CD4-positive, alpha-beta T cell treated with Interleukin-17A for 1 hour (primary cell): ENCODE measurements at places on chromosomes 6 and 20.

- no peak for DNase-seq
Measured at GRCh38 chr6:49072146-49072545, 390.9 kb downstream of the MMUT start.

GRCh38 chr6:169619650-169620049 lies 82.2 kb downstream of the WDR27 start:
- DNase-seq = no peak

- no peak for DNase-seq
Measured at GRCh38 chr6:44082872-44083321, 44.4 kb downstream of the MRPL14 start.

DNA sequence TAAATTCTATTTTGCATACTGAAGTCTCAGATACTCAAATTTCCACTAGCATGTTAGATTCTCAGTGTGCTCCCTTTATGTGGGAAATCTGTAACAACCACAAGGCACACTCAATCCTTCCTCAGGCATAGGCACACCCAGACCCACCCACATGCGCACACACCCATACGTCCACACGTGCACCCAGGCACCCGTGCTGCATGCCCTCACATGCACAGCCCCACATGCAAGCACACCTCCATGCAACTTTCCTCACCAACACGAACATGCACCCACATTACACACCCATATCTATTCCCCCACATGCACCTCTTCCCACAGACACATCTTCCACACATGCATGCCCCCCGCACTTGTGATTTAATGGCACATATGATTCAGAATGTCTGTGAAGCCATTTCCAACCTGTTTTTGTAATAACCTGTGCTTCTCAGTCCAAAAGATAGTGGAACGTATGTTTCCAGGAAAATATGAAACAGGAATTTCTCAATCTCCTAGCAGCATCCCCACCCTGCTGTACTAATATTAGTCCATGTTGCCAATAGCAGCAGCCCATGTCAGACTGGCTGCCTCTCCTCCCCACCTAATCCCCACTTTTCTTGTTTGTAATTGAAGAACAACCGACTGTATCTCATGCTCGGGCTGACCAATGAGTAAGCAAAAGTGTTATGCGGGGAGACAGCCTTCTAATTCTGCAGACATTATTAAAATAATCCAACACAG lies 11.3 kb upstream of the CYP24A1 start:
- DNase-seq = no peak
